ENCODE measurements at places on chromosomes 13 and 19.

DNA sequence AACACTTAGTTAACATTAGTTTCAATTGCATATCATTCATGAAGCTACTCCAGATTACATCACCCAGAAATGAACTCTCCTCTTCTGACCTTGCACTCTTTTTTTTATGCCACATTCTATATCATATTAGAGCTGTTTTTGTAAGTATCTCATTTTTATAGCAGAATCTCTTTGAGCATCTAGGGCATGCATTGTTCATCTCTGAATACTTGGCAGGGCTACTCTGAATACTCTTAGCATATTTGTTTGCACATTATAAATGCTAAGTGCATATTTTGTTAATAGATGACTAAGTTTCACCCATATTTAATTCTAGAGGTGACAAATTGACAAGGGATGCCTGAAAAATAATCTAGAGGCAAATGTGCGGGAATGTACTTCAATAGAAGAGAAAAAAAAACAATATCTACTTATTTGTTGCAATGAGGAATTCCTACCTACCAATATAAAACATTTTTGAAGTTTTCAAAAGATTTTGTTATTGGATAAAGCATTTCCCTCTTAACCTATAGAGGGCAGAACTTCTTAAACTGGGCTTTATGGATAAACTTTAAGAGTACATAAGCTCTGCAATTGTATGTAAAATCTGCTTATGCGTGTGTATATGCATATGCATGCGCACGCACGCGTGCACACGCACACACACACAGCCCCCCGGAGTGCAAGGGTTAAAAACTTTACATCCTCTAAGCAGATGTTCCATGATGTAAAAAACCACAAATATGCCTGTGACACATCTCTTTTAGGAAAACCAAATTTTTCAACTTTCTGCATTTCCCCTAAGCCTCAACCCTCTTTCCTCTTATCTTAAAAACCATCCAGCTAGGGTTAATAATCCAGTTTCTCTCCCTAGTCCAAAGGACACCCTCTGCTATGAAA is 73.0 kb upstream of the OXGR1 start:
- DNase-seq = no peak

GRCh38 chr13:64471916-64472315 is 2758.2 kb downstream of the PCDH9 start:
- DNase-seq = no peak

GRCh38 chr13:114200399-114200911 is 21.4 kb downstream of the CFAP97D2 start:
- DNase-seq = no peak

DNA sequence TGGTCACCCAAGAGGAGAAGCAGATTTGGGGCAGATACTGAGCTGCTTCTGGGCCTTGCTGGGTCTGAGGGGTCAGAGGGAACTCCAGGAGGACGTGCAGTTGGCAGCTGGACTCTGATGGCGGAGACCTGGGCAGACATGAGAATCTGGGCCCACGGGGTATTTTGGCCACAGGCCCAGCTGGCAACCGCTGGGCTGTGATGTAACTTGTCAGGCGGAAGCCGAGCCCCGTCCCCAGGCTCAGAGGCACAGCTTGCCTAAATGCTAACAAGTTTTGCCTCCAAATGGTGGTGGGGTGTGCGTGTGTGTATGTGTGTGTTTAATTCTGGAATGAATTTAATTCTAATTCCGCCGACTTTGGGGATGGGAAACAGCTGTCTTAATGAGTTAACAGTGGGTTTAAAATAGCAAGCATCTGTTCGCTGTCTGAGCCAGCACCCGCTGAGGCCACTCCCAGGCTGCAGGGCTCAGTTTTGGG is 11.6 kb downstream of the ZNRF4 start:
- DNase-seq = no peak

GRCh38 chr13:45242524-45242923 is 41.7 kb upstream of the KCTD4 start:
- no peak for DNase-seq

DNA sequence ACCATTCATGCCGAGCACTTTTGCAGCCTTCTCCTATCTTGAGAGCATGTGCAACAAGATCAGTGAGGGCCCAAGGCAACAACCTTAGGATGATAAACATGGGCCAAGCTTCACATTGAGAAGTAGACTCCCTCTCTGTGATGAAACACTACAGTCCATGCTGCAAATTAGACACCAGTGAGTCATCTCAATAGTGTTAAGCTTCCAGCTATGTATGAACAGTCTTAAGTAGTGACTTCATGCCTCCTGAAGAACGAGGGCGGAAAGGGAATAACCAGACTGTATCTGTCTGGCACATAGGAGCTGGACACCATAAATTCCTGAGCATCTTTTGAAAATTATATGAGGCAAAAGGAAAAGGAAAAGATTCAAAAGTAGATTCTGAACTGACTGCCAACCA is 309.9 kb upstream of the SLITRK1 start:
- DNase-seq = no peak

GRCh38 chr19:35013041-35013819 is 13.1 kb downstream of the GRAMD1A start:
- peak; percentile 68 for DNase-seq

GRCh38 chr13:63408331-63409189 is 1992.9 kb upstream of the PCDH20 start:
- DNase-seq = no peak

DNA sequence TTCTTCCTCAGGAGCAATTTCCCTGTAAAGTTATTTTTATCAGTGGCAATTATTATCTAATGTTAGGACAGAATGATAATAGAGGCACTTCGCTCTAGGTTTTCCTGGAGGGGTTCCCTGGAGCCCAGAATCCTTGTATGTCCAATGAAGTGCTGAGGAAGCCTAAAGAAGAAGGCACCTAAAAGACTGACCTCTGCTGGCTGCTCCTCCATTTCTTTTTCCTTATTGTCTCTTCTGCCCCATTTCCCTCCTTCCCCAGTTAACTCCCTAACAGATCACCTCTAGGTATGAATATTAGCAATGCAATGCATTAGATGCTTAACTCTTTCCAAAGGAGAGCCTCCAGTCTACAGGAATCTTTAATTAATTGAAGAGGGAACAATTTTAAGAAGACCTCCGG is 985.4 kb downstream of the DIAPH3 start:
- no peak for DNase-seq

DNA sequence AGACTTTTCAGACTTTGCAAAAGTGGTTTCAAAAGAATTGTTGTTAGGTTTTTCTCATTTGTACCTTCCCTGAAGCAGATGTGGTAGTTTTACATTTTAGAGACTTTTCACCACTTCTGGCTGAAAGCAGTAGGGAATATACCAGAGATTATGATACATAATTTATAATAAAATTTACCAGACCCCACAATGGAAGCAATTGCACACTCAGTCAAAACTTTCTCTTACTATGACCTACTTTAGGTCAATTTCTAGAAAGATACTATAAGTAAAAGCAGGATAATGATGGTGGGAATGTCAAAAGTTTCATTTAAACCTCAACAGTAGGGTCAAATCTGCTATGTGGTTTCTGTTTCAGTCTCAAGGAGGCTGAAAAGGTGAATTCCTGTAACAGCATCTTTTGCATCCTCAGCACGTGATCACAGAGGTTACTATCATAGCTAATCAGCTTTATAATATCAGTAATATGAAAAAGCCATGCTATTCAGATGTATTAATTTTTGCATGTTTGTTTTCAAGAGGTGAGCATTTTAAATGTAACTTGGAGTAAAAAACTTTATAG is 26.9 kb downstream of the PCCA start:
- DNase-seq = no peak

GRCh38 chr13:36673838-36674326 is at the start of gene SERTM1:
Gene SERTM1, plus strand, starts transcription at chr13:36674020. Its CDS starts 21,059 bp downstream, at chr13:36695079.
- DNase-seq = no peak

DNA sequence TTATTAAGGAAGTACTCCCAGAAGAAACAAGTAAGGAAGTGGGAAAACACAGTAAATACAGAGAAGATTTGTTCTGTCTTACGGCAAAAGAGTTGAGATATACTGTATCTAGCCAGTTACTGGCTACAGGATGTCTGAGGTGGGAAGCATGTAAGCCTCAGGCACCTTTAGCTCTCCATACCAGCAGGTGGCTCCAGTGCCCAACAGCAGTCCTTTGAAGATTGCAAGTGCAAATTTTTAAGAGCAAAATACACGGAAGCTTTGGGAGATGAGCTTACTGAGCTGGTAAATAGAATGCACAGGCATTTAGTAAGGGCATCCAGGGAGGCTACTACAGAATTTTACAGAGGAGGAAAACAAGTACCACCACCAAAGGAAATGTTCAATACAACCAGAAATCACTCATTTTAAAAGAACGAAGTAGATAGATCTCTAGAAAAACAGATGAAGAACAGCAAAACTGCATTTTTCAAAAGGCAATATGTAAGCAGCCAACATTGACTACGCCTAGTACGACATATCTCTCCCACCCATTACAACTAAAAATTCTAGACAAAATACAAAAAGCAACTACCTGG is 57.9 kb upstream of the VSTM2B start:
- no peak for DNase-seq

DNA sequence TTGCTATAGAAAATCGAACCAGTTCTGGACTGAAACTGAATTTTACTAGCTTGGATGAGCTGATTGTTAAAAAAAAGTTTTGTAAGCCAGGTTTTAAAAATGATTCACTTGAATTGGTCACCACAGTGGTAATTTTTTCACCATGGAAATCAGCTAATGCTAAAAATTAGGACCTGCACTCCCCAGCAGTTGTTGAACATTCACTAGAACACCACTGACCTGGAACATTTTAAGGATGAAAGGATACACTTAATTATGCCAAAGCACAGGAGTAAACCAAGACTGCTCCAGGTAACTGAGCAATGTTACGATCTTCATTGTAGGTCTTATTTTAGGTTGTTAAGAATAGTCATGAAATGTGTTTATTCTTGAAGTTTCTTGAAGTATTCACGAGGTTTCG is 1342.6 kb upstream of the SPRY2 start:
- no peak for DNase-seq

GRCh38 chr13:99280166-99280565 is 22.0 kb upstream of the GPR18 start:
- DNase-seq = no peak

DNA sequence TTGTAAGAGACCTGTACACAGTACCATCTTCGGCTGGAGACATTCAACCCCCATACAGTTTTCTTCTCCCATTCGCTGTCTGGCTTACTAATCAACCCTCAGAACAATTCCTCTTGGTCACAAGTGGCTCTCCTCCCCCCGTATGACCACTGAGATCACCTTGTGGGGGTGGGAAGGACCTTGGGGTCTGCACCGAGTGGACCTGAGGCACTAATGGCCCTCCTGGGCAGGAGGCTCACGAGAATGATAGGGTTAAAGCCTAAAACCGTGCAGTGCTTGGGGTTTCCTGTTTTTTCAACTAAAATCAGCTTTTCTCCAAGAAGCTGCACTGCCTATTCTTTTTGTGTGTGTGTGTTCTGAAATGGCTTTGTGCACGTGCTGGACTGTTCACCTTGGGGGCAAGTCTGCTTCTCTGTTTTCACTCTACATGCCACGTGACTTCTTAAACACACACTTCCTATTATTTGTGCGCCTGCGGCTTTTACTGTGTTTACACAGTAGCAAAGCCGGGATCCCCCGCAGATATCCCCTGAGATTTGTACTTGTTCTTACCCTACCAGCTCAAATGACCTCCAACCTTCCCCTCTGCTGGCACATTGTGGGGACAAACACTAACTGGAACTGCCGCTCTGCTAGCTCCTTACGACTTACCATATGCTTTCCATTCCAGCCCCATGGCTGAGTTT is 12.3 kb downstream of the RBM26 start:
- DNase-seq = no peak
